ENCODE measurements at places on chromosomes 5 and 9.

GRCh38 chr5:51573835-51574234 lies 190.6 kb downstream of the ISL1 start:
- no peak for DNase-seq

DNA sequence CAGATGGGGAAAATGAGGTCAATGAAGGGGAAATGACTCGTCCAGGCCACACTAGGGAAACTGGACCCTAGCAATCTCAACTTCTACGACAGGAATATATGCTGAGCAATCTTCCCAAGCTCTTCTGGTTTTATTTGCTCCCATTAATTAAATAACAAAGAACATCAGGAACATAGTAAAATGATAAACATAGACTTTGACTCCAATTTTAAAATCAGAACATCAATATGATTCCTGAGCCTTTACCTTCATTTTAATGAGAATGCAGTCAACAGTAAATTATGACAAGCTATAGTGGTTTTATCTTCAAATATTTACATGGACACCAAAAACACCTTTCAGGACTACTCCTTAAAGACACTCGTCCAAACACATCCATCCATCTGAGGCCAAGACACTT lies 74.2 kb upstream of the FRRS1L start:
- no peak for DNase-seq

DNA sequence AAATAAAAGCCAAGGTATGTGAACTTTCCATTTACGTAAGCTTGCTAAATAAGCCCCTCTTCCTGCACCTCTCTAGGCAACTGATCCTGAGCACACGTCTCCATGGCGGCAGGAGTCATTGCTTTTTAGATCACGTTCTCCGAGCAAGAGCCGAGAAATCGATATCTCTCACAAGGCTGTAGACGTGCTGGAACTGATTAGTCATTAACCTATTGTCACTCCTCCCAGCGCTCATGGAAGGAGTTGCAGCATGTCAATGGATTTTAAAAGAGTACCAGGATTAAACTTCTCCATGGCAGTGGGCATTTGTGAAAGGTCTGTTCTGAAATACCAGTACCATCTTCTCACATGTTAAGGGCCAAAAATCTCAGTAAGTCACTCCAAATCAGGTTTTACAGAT lies 4.7 kb upstream of the ADCY2 start:
- DNase-seq, result no peak

DNA sequence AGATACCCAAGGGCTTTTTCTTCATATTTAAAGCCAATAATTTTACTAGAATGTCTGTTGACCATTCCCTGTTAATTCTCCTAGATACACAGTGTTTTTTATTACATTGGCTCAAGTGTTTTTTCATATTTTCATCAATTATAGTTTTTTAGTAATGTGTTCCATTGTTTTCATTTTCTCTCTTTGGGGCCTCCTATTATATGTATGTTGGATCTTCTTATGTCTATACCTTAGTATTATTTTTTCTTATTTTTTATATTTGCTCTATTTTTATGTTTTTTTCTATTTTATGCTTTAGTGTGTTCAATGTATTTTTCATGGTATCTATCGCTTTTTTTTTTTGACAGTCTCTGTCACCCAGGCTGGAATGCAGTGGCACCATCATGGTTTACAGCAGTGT lies 7.5 kb downstream of the KIAA1958 start:
- DNase-seq, result no peak

DNA sequence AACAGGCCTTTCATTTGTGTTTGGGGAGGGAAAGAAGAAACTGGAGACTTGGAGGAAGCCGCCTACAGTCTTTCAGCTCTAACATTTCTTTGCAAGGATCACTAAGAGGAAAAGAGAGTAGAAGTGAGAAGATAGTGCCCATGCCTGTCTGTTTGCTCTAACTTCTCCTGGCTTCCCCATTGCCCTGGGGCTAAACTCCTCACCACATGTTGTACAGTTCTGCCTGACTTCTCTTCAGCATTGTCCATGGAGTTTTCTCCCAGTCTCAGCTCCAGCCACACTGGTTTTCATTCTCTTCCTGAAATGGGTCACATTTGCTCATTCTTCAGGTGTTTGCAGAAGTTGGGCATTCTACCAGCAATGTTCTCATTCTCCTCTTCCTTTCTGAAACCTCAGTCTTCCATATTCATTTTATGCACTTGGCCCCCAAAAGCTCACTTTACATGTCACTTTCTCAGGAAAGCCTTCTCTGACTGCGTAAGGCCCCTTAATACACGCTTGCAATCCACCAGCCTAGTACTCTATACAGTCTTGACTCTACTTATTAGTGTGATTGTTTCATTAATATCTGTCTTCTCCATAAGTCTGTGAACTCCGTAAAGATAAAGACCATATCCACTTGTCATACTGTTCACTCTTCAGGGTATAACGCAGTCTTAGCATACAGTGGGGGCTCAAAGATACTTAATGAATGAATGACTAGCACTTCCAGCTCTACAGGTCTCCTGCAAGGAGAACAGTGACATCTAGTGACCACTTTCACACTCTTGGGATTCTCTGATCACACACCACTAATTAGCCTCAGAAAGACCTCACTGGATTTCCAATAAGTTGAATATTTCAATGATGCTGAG lies 40.2 kb upstream of the TRIM32 start:
- DNase-seq, result peak; percentile 71

DNA sequence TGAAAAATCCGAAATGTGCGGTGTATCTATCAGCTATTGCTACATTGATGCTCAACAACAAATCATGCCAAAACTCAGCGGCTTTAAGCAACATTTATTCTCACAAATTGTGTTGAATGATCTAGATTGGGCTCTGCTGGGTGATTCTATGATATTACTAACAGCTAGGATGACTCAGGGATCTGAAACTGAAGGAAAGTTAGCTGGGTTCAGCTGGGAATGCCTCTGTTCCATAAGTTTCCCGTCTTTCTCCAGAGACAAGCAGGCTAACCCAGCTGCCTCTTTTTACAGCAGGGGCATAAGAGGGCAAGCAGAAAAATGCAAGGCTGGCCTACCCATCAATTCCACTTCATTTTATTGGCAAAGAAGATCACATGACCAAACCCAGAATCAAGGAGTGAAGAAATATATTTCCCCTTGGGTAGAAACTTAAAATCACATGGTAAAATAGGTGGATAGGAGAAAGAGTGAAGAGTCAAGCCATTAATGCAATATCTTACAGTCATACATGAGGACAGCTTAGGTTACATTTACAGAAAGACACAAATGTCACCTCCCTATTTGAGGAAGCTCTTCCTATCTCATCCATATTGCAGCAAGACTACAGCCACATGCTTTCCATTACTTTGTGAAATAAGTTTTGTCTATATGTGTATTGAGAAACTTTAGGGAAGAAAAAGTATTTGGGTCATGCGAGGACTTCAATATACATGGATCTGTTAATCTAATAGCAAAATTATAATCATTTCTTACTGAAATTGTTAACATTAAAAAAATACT lies 30.8 kb downstream of the IL7R start:
- no peak for DNase-seq

DNA sequence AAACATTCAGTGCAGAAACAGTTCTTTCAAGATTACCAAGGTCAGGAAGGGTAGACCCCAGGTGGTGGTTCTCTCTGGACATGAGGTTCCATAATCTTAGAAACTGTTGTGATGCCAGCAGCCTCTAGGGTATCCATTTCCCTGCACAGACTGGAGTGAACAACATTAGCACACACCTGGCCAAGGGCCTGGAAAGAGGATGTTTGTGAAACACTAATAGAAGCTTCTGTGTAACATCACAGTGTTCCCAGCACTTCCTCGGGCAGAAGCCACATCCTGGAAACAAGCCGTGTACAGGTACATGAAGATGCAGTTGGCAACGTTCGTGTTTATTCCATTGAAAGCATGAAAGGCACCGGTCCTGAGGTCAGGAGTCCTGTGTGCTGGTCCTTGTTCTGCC lies 598.2 kb upstream of the KLF4 start:
- no peak for DNase-seq

Measured in Ammon's horn (tissue), 1 donor.